Hippocampal formation (tissue), 2 donors: ENCODE measurements at places on chromosomes 12 and 14.

DNA sequence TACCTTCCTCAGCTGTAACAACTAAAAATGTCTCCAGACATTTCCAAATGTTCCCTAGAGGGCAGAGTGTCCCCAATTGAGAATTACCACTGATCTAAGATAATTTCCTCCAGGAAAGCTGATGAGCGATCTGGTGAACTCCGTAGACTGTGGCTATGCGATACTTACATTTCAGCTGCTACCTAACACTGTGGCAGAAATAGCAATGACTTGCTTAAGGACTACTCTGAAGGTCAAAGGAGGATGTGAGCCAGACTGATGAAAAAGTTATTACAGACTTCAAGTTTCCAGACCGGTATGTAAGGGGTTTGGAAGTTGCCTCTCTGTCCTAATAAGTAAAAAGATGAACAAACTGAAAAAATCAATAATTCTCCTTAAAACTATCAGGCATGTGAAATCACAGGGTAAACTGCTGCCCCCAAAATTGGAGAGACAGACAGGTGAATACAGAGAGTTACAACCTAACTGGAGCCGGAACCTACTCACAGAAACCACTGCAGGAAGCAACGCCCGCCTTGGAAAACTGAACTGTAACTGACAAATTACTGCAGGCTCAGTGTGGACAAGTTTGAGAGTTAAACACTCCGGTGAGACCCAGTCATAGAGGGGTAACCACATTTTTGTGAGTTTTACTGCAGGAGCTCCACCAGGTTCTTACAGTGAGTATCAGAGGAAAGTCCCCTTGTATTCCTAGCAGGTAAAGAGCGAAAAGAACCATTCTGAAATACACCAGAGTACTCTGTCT lies 60.0 kb upstream of the PARP11 start:
- DNase-seq: no peak

DNA sequence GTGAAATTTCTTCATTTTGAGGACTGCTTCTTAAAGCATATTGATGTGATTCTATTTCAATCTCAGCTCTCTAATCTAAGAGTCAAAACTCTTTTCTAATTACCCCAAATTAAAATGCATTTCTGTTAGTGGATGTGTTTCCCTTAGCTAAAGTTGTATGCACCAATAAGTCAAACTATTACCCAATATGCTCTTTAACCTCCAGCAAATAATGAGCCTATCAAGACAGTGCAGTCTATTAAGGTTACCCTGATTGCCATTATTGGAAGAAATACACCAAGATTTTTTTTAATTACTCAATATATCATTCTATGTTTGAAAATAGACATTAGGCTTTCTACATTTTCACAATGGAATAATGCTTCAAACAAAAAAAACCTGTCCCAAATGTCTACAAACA lies 310.0 kb downstream of the BTG1 start:
- DNase-seq: no peak

DNA sequence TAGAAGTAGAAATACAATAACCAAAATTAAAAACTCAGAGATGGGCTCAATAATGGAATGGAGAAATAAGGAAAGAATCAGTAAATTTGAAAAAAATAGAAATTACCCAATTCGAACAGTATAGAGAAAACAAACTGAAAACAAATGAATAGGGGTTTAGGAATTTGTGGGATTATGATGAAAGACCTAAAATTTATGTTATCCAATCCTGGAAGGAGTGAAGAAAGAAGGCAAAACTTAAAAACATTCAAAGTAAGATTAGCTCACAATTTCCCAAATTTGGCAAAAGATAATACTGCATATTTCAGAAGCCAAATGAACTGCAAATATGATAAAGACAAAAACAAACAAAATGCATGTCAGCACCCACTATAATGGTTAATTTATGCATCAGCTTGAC lies 177.1 kb downstream of the CCDC91 start:
- DNase-seq: no peak

- no peak for DNase-seq
Observed at GRCh38 chr12:69136931-69137613, 102.3 kb upstream of the CPSF6 start.

DNA sequence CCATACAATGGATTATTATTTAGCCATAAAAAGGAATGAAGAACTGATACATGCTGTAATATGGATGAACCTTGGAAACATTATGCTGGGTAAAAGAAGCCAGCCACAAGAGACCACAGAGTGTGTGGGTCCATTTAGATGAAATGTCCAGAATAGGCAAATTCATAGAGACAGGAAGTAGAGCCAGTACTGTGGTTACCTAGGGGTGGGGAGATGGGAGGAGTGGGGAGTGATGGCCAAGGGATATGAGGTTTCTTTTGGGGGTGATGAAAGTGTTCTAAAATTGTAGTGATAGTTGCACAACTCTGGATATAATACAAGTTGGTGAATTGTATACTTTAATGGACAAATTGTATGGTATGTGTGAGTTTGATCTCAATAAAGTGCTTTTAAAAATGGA lies 18.6 kb downstream of the JDP2 start:
- no peak for DNase-seq

DNA sequence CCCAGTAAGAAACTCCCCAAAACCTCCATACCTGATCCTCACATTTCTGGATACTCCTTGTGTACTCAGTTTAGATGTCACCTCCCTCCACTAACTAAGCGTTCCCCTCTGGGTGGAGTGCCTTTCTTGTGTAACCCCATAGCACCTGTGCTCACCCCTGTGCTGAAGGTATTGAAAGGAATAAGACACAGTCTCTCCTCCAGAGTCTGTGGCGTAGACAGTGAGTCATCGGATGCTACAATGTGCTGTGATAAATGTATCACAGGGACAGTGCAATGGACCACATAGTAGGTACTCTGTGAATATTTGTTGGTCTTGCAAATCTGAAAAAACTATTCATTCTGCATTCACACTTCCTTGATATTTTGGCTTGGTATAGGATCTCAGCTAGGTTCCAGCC lies 30.8 kb downstream of the TSPAN9 start:
- no peak for DNase-seq

DNA sequence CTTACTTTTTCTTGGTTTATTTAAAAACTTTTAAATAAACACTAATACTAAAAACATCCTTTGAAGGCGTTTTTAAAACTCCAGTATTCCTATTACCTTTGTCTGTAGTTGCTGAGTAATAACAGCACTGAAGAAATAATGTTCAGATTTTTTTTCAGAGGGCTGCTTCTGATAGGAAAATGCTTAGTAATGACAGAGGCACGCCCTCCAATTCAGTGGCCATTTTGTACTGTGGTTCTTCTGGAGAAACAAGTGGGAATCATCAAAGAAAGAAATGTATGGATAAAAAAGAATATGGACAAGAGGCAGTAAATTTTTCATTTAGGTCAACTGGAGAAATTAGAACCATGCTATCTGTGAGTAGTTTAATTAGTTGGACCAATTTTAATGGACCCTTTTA lies 13.6 kb downstream of the VEZT start:
- DNase-seq: no peak
